Activated T-helper 17 cell treated with anti-CD3 and anti-CD28 coated beads, Interleukin-2, amount 50 U/mL, for 72 hours (primary cell): ENCODE measurements at places on chromosomes 1 and 21. TPM values are rescaled to one million over a fixed set of nuclear protein-coding genes. Genes with fewer than 3 reads are reported as not detected.

The GJA4 gene
- not detected for total RNA-seq

The OLIG2 gene
- total RNA-seq, result not detected

The OLFML2B gene
- total RNA-seq, result not detected

The HAO2 gene
- not detected for total RNA-seq

The APP gene
- 46.6 TPM for total RNA-seq

The SLC35A3 gene
- total RNA-seq, result 16.5 TPM

The IGSF5 gene
- not detected for total RNA-seq

The OPTC gene
- not detected for total RNA-seq

The GPR153 gene
- 0.39 TPM for total RNA-seq

The PTP4A2 gene
- total RNA-seq, result 351 TPM

DNA sequence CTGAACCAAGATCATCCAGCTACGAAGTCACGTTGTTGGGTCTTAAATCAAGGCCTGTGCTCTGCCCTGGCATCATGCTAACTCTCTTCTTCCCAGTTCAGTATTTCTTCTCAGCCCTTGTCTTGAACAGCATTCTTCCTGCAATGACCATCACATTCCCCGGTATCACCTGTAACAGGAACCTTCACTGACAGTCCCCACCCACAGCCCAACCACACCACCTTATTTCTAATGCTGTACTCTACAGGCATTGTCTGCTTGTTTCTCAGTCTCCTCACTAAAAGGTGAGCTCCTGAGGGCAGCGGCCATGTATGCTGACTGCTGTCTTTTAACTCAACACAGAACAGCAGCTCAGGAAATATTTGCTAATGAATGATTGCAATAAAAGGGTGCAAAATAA, 54.0 kb downstream of the DAB1 start:
- no peak for ATAC-seq

DNA sequence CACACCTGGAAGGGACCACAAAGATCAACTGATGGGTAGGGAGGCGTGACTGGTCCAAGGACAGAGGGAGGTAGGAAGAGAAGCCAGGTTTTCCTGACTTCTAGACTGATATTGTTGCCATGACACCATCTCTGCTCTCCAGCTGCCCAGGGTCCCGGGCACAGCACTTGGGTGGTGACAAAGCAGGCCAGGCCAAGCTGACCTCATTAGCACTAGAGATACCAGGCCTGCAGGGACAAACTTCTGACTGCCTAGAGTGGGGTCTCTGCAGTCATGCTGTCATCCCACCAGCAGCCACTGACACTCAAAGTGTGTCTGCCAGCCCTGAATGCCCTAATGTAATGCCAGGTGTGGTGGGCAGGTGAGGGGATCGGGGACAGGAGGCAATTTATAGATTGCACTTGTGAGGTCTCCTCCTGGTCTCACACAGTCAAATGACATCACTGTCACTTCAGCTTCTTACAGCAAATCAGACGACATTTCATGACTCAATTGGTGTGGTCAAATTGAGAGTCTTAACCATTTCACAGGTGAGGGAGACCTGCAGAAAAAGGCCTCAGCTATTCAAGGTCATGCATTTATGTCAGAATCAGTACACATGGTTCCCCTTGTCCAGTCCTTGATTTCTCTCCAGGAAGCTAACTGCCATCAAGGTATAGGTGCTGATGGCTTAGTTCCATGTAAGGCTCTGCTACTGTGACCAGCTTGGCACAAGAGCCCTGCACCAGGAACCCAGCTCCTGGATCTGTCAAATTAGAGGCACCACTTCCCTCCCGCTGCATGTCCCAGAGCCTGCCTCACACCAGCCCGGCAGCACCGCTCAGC, 2.7 kb downstream of the SLC9A1 start:
- ATAC-seq, result peak; percentile 27

DNA sequence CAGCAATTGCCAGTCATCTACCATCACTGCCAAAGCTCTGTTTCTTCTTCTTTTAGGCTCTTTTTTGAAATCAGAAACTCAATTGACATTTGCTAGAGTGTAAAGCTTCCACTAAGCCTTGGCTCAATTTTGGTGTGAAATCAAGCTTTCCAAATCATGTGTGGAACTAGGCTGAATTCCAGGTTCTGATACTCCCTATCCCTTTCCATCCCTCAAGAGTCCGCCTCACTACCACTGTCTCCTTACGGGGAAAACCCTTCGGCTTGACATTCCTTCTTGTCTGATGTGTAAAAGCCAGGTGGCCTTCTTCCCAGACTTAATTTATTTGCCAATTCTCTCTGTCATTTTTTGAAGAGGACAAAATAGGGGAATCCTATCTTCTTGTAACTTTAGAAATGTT, 47.2 kb upstream of the PRMT6 start:
- ATAC-seq, result no peak

- ATAC-seq, result no peak
These were observed 47.0 kb upstream of the DESI2 start for GRCh38 chr1:244605835-244606370.

GRCh38 chr21:26795412-26795805, 49.8 kb downstream of the ADAMTS1 start:
- ATAC-seq, result no peak

DNA sequence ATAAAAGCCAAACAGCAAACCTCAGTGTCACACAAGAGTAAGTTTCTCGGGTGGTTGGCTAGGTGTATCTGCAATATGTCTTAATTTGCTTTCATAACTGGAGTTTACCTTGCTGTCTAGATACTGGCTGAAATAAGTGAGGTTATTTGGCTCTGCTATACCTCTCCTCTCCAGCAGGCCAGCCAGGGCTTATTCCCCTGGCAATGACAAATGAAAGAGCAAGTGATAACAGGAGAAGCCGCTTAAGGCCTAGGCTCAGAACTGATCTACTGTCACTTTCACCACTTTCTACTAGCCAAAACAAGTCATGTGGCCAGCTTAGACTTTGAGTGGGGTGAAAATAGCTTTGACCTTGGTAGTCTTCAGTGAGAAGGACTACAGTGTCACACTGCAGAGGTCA, 4.8 kb upstream of the RPE65 start:
- no peak for ATAC-seq

DNA sequence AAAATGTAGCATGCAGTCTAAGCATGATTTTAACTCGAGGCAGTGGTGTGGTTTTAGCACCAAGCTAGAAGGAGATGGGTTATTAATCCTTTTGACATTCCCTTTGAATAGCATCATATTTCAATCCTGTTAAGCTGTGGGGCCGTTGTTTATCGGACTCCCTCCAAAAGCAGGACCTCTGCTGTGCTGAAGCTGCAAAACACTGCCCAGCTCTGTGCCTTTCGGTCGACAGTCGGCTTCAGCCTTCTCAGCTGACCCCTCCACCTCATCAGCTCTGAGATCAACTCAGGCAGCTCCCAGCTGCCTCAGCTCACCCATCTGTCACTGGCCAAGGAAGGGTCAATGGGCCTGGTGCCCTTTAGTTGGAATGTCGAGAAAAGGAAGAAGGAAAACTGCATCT, 95.5 kb downstream of the KAZN start:
- ATAC-seq, result no peak

- ATAC-seq, result no peak
These were observed 47.1 kb upstream of the RPL11 start for GRCh38 chr1:23644555-23644866.

DNA sequence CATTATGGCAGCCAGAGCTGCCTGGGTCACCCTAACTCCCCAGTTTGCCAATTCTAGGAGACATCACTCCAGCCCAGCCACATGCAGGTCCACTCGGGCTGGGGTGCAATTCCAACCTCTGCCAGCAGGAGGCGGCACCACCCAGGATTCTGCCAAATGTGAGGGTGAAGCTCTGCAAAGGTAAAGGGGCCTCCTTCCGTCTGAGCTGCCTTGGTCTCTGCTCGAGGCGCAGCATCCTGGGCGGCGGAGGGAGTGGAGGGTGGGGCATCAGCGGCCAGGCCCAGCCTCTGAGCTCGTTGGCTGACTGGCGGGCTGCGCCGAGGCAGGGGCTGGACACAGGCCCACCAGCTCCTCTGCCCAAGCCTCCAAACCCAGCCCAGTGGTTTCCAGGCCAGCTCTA, 63.8 kb downstream of the ARHGEF16 start:
- ATAC-seq, result no peak

- ATAC-seq, result no peak
These were observed 747 bp downstream of the ADAMTS1 start for GRCh38 chr21:26844258-26845065.

DNA sequence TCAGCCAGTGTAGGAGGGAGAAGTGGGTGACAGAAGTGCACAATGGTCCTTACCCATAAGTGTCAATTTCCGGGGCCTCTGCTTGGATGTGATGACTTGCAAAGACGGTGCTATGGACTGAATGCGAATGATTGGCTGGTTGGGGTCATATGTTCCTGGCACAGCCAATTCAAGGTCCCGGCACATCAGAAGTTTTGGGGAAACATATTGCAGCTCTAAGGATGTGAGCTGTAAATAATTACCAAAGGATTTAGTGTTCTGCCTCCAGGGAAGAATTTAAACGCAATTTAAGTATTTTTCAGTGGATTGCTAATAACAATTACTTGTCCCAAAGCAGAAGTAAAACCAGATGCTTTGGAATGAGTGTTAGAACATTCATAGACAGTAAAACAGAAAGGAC, 26.9 kb upstream of the EXOSC10 start:
- ATAC-seq, result no peak

GRCh38 chr1:68221980-68222373, 10.3 kb downstream of the WLS start:
- ATAC-seq, result no peak

- ATAC-seq, result peak; percentile 89
These were observed 215.1 kb downstream of the S1PR1 start for GRCh38 chr1:101451888-101452287.
